T-helper 17 cell (primary cell): ENCODE measurements at places on chromosomes 11 and 22. TPM values are rescaled to one million over a fixed set of nuclear protein-coding genes. Genes with fewer than 3 reads are reported as not detected.

Gene CECR2
- total RNA-seq = 0.29 TPM

- peak overlapping the region; percentile 29 for H3K27ac ChIP-seq
- H3K36me3 ChIP-seq = peaks cover 12% of the 10 kb centered on the region
- DNase-seq = no peak
- peaks cover 9% of the 10 kb centered on the region for H3K4me1 ChIP-seq
Observed at GRCh38 chr11:11931461-11932055, 76.9 kb downstream of the DKK3 start.

DNA sequence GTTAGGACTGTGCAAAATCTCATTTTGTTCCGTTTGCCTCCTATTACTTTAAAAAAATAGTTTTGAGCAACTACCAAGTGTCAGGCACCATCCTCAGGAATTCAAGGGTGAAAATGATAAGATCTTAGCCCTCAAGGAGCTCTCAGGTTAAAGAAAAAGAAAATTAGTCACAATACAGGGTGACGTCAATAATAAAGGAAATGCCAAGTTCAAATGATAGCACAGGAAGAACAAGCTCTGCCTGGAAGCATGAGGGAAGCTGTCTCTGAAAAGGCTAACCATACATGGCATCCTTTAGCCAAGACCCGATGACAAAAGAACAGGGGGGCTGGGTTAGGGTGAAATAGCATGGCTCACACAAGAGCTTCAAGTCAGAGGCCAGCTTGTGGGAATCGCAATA is 11.1 kb upstream of the MPZL2 start:
- peaks cover 14% of the 10 kb centered on the region for H3K27me3 ChIP-seq
- peaks cover 3% of the 10 kb centered on the region for H3K36me3 ChIP-seq
- H3K4me1 ChIP-seq = peaks cover 19% of the 10 kb centered on the region
- H3K4me3 ChIP-seq = no peak overlapping the region

Gene USH1C
- total RNA-seq = not detected

Gene APOL5
- not detected for total RNA-seq

Gene TMPRSS5
- 1.5 TPM for total RNA-seq

DNA sequence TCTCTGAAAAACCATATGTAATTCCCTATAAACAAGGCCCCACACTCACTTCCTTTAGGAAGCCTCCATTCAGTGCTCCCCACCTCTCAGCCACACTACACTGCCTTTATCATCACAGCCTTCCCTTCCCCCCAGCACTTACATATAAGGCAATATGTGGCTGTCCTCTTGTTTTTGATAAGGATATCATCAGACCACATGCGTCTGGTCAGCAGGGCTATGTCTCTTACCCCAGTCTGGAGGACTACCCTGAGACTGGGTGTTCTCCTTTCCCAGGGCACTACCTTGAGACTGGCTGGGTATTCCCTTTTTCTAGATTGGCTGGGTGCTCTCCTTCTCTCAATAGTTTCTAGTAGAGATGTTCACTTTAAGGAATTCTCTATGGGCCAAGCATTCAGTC is 7.8 kb downstream of the KCNE3 start:
- no peak for DNase-seq
- no peaks in the 10 kb centered on the region for H3K4me1 ChIP-seq
- no peaks in the 10 kb centered on the region for H3K36me3 ChIP-seq

Gene ZC3H12C
- total RNA-seq = 0.15 TPM

Gene MS4A18
- not detected for total RNA-seq

GRCh38 chr11:1675536-1676228 is 21.3 kb upstream of the KRTAP5-6 start:
- H3K27me3 ChIP-seq = peaks cover 77% of the 10 kb centered on the region
- no peaks in the 10 kb centered on the region for H3K36me3 ChIP-seq
- DNase-seq = no peak
- H3K4me3 ChIP-seq = no peak overlapping the region
- no peaks in the 10 kb centered on the region for H3K4me1 ChIP-seq
- no peak overlapping the region for H3K27ac ChIP-seq

Gene SEC14L6
- not detected for total RNA-seq

GRCh38 chr11:105236664-105237063 is 97.1 kb upstream of the CARD18 start:
- no peaks in the 10 kb centered on the region for H3K36me3 ChIP-seq
- no peak for DNase-seq
- no peak overlapping the region for H3K4me3 ChIP-seq
- H3K27me3 ChIP-seq = no peaks in the 10 kb centered on the region

Gene PHF21B
- not detected for total RNA-seq

DNA sequence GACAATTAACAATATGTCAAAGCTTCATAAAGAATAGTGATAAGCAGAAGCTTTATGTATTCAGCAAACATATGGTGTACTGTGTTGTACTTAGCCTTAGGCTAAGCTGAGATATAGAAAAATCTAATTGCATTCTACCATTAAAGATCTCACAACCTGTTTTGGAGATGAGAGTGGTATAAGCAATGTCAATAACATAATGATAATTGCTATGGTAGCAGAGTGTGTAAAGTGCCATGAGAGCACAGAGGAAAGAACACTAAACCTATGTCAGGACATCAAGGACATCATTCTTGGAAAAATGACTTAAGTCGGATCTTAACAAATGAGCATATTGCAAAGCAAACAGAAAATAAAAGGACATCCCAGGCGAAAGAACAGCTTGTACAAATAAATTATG is 28.6 kb upstream of the ANGPTL5 start:
- H3K36me3 ChIP-seq = peaks cover 7% of the 10 kb centered on the region
- H3K27ac ChIP-seq = no peak overlapping the region
- no peaks in the 10 kb centered on the region for H3K27me3 ChIP-seq
- H3K4me1 ChIP-seq = no peaks in the 10 kb centered on the region
- DNase-seq = no peak
- no peak overlapping the region for H3K4me3 ChIP-seq

GRCh38 chr11:61023086-61023965 is 51.8 kb downstream of the CD6 start:
- peaks cover 2% of the 10 kb centered on the region for H3K36me3 ChIP-seq
- peak overlapping the region; percentile 92 for H3K4me3 ChIP-seq
- peaks cover 76% of the 10 kb centered on the region for H3K4me1 ChIP-seq
- H3K27me3 ChIP-seq = no peaks in the 10 kb centered on the region
- peak overlapping the region; percentile 99 for H3K27ac ChIP-seq

DNA sequence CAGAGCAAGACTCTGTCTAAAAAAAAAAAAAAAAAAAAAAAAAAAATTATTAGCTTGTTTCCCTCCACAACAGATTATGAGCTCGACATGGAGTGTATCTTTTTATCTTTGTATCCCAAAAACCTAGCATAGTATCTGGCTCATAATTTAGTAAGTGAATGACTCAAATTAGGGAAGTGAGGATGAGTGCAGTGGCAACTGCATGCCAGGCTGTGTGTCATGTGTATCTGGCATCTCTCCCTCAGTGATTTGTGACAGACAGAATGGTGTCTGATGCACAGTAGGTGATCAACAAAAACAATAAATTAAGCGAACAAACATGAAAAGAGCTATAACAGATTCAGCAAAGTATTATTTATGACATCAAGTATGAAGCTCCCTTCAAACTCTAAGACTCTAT is 7.2 kb downstream of the STK33 start:
- no peak for DNase-seq
- peaks cover 5% of the 10 kb centered on the region for H3K36me3 ChIP-seq
- peaks cover 42% of the 10 kb centered on the region for H3K27me3 ChIP-seq
- no peak overlapping the region for H3K4me3 ChIP-seq
- no peaks in the 10 kb centered on the region for H3K4me1 ChIP-seq

- no peak overlapping the region for H3K27ac ChIP-seq
- no peaks in the 10 kb centered on the region for H3K4me1 ChIP-seq
- H3K4me3 ChIP-seq = no peak overlapping the region
- no peaks in the 10 kb centered on the region for H3K36me3 ChIP-seq
- peaks cover 37% of the 10 kb centered on the region for H3K27me3 ChIP-seq
Observed at GRCh38 chr22:27179161-27179560, 521.8 kb downstream of the MIAT start.

DNA sequence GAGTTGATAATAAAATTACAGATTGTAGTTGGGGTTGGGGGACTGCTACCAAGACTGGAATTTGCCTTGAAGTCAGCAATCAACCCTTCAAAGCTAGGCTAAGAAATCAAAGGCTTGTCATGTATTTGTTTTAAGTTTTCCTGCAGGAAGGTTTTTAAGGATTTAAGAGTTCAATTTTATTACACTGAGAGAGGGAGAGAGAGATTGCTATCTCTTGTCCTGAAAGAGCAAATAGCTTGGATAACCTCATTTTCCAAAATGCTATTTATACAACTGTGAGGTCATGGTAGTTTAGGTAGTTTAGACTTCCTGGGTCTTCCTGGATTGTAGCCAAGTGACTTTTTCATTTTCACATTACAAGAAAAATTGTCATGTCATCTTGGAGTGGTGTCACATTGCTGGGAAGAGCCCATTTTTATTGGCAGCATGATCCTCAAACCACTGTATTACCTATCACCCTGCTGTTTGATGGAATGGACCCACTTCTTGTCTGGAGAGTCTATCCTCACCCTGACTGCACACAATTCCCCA is 10.1 kb upstream of the PRSS23 start:
- H3K4me3 ChIP-seq = no peak overlapping the region
- H3K27ac ChIP-seq = no peak overlapping the region
- no peaks in the 10 kb centered on the region for H3K36me3 ChIP-seq
- peaks cover 38% of the 10 kb centered on the region for H3K27me3 ChIP-seq
- DNase-seq = no peak

GRCh38 chr11:69918938-69919650 is 99.9 kb upstream of the FGF3 start:
- peaks cover 57% of the 10 kb centered on the region for H3K27me3 ChIP-seq
- H3K4me3 ChIP-seq = no peak overlapping the region
- peaks cover 4% of the 10 kb centered on the region for H3K36me3 ChIP-seq
- peak overlapping the region; percentile 27 for H3K27ac ChIP-seq
- peak; percentile 57 for DNase-seq

- no peaks in the 10 kb centered on the region for H3K36me3 ChIP-seq
- H3K27ac ChIP-seq = no peak overlapping the region
- peak; percentile 17 for DNase-seq
Observed at GRCh38 chr22:42343531-42344081, 73.2 kb upstream of the TCF20 start.

DNA sequence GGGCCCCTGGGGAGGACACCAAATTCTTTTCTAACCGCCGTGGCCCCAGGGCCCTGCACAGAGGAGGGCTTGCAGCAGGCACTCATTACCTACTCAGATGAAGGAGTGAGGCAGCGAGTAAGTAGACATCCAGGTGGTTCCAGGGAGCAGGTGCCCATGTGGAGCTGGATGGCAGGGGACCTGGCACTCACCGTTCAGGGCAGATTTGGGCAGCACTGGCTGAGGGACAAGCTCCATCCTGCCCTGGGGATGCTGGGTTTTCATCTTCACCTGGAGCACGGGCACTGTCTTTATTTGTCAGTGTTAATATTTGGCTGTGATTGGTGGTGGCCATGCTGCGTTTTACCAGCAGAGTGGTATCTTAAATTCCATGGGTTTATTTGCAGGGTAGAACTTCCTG is 1182.7 kb downstream of the BRD1 start:
- DNase-seq = no peak
- H3K27me3 ChIP-seq = no peaks in the 10 kb centered on the region
- H3K4me1 ChIP-seq = no peaks in the 10 kb centered on the region
- H3K36me3 ChIP-seq = no peaks in the 10 kb centered on the region
- no peak overlapping the region for H3K27ac ChIP-seq

Gene PAMR1
- not detected for total RNA-seq

GRCh38 chr11:69172674-69173073 is 16.9 kb downstream of the SMIM38 start:
- H3K27me3 ChIP-seq = peaks cover 8% of the 10 kb centered on the region
- no peaks in the 10 kb centered on the region for H3K36me3 ChIP-seq
- no peak for DNase-seq
- no peaks in the 10 kb centered on the region for H3K4me1 ChIP-seq
- H3K4me3 ChIP-seq = no peak overlapping the region

GRCh38 chr11:38867338-38867737 is 2269.3 kb upstream of the RAG2 start:
- no peaks in the 10 kb centered on the region for H3K4me1 ChIP-seq
- no peak for DNase-seq
- H3K27ac ChIP-seq = no peak overlapping the region
- no peaks in the 10 kb centered on the region for H3K36me3 ChIP-seq
- no peak overlapping the region for H3K4me3 ChIP-seq
- no peaks in the 10 kb centered on the region for H3K27me3 ChIP-seq

Gene DCHS1
- total RNA-seq = 8.0 TPM

- H3K27ac ChIP-seq = peak overlapping the region; percentile 4
- H3K36me3 ChIP-seq = peaks cover 4% of the 10 kb centered on the region
- DNase-seq = no peak
- H3K27me3 ChIP-seq = no peaks in the 10 kb centered on the region
- no peak overlapping the region for H3K4me3 ChIP-seq
Observed at GRCh38 chr11:126340960-126341606, 14.4 kb upstream of the ST3GAL4 start.

- no peak overlapping the region for H3K27ac ChIP-seq
- H3K4me1 ChIP-seq = peaks cover 9% of the 10 kb centered on the region
- H3K36me3 ChIP-seq = peaks cover 7% of the 10 kb centered on the region
- DNase-seq = no peak
- no peaks in the 10 kb centered on the region for H3K27me3 ChIP-seq
Observed at GRCh38 chr11:123587044-123587443, 67.4 kb downstream of the SCN3B start.

DNA sequence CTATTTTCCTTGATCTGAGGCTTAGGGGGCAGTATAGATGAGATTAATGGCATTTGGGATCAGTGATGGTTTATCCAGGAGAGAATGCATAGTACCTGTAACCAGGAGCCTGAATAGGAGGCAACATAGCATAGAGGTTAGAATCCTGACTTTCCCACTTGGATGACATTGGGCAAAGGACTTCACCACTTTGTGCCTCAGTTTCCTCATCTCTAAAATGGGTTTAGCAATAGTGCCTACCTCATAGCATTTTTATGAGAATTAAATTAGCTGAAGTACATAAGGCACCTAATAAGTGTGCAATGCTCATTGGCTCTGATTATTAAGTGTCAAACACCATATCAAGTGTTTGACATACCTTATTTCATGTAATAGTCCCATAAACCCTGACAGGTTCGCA is 30.8 kb downstream of the CD44 start:
- peaks cover 89% of the 10 kb centered on the region for H3K4me1 ChIP-seq
- H3K36me3 ChIP-seq = peaks cover 4% of the 10 kb centered on the region

- H3K27me3 ChIP-seq = peaks cover 11% of the 10 kb centered on the region
- H3K27ac ChIP-seq = no peak overlapping the region
- DNase-seq = no peak
- no peak overlapping the region for H3K4me3 ChIP-seq
Observed at GRCh38 chr11:94297985-94298576, 6.3 kb upstream of the IZUMO1R start.
